ENCODE measurements at places on chromosomes 4 and X. TPM values are rescaled to one million over a fixed set of nuclear protein-coding genes. Genes with fewer than 3 reads are reported as not detected.
A peak's percentile ranks its signal among the peaks of the same experiment; 100 is the strongest.

- H3K27ac ChIP-seq: no peak overlapping the region
- H3K4me3 ChIP-seq: no peak overlapping the region
- H3K4me1 ChIP-seq: no peaks in the 10 kb centered on the region
- H3K36me3 ChIP-seq: peaks cover 3% of the 10 kb centered on the region
- peak; percentile 17 for DNase-seq
- no peaks in the 10 kb centered on the region for H3K27me3 ChIP-seq
Measured at GRCh38 chr4:48033825-48034413, 17.3 kb downstream of the NIPAL1 start.

- H3K27me3 ChIP-seq: peaks cover 6% of the 10 kb centered on the region
- no peak overlapping the region for H3K4me3 ChIP-seq
- H3K4me1 ChIP-seq: no peaks in the 10 kb centered on the region
- no peaks in the 10 kb centered on the region for H3K36me3 ChIP-seq
Measured at GRCh38 chrX:111892375-111892774, 16.4 kb downstream of the TRPC5OS start.

DNA sequence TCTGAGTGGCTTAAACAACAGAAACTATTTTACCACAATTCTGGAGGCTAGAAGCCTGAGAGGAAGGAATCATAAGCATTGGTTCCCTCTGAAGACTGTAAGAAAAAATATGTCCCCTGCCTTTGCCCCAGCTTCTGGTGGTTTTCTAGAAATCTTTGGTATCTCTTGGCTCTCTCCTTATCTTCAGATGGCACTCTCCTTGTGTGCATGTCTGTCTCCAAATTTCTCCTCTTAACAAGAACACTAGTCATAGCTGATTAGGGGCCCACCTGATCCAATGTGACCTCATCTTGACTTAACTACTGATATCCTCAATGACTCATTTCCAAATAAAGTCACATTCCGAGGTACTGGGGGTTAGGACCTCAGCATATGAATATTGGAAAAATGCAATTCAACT lies 635.0 kb upstream of the NR3C2 start:
- no peaks in the 10 kb centered on the region for H3K4me1 ChIP-seq
- DNase-seq: no peak
- no peaks in the 10 kb centered on the region for H3K36me3 ChIP-seq
- H3K27me3 ChIP-seq: no peaks in the 10 kb centered on the region
- no peak overlapping the region for H3K4me3 ChIP-seq

DNA sequence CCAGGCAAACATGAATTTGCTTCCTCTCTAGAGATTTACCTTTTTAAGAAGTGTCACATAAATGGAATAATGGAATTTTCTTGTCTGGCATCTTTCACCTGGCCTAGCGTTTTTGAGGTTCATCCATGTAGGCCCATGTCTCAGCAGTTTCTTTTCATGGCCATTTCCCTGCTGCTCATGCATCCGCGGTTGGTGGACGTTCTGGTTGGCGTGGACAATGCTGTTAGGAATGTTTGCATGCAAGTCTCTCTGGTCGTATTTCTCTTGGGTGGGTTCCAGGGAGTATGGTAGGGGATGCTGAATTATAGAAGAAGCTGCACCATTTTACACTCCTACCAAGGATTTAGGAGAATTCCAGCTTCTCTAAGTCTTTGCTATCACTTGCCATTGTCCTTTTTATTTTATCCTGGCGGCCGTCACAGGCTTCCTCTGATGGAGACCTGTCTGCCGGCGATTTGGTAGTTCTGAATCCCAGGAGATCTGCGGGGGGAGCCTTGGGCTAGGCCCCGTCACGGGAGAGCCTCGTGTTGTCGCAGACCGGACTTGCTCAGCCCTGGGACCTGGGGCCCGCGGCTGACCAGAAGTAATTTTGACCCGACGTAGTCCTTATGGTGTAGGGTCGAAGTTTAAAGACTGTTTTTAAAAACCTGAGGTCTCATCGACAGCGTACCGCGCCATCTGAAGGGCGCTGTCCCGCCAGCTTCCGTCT lies 56.9 kb upstream of the TADA2B start:
- peak overlapping the region; percentile 88 for H3K4me3 ChIP-seq
- H3K27ac ChIP-seq: peak overlapping the region; percentile 92
- H3K27me3 ChIP-seq: no peaks in the 10 kb centered on the region
- H3K36me3 ChIP-seq: no peaks in the 10 kb centered on the region
- no peak for DNase-seq
- peaks cover 40% of the 10 kb centered on the region for H3K4me1 ChIP-seq

DNA sequence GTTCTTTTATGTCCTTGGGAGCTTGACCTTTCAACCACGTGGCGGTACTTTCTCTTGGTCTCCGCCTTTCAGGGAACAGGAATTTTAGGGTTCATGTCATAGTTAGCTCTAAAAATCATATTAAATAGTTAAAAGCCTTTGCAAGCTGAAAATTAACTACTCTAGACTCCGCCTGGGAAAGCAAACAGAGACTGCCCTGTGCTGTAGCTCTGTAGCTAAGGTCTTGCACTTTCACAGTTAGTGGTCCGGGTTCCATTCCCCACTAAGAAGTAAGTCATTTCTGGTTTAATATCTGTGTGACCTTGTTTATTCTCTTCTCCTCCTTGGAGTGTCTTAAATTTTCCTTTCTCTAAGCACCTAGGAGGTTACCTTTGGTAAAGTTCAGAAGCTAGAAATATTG lies 118.2 kb downstream of the PHF8 start:
- no peak overlapping the region for H3K4me3 ChIP-seq
- H3K27me3 ChIP-seq: no peaks in the 10 kb centered on the region
- H3K36me3 ChIP-seq: no peaks in the 10 kb centered on the region
- H3K4me1 ChIP-seq: no peaks in the 10 kb centered on the region
- no peak overlapping the region for H3K27ac ChIP-seq

GRCh38 chr4:86938771-86939520 lies 4.1 kb downstream of the AFF1 start:
- DNase-seq: no peak
- H3K4me3 ChIP-seq: no peak overlapping the region
- no peaks in the 10 kb centered on the region for H3K27me3 ChIP-seq
- H3K27ac ChIP-seq: peak overlapping the region; percentile 22

DNA sequence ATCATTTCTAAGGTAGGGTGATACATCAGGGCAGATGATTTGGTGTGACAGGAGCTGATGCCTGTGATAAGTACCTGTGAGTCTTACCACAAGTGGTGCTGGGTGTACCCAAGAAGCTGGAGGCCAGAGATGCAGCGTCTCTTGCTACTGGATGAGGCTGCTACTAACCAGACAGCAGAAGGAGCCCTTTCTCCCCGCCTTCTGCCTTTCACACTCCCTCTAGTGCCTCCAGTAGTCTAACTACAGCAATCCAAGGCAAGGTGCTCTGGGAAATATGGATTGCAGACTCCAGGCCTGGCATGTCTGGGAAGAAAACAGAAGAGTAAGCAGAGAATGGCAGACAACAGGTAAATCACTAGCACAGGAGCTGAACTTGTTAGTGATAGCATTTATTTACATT lies 470.8 kb downstream of the NKX6-1 start:
- no peaks in the 10 kb centered on the region for H3K27me3 ChIP-seq
- H3K36me3 ChIP-seq: no peaks in the 10 kb centered on the region
- no peak overlapping the region for H3K4me3 ChIP-seq
- DNase-seq: no peak
- no peaks in the 10 kb centered on the region for H3K4me1 ChIP-seq

DNA sequence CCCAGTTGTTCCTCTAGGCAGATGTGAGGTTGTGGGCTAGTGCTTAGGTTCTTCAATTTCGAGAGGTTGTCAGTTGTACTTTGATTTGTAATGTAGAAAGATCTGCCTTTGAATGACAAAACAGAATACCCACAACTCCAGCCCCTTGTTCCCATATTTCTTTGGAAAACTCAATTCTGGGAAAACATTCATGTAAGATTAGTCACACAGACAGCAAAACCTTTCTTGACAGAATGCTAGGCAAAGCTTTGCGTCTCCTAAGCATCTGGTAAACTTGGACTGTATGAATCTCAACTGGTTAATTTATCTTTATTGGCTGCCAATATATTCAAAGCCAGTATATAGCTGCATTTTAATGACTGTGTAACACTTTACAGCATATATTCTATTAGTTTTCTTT lies 34.9 kb downstream of the NOCT start:
- no peak overlapping the region for H3K4me3 ChIP-seq
- no peak for DNase-seq
- H3K36me3 ChIP-seq: peaks cover 6% of the 10 kb centered on the region
- no peaks in the 10 kb centered on the region for H3K27me3 ChIP-seq
- no peak overlapping the region for H3K27ac ChIP-seq

DNA sequence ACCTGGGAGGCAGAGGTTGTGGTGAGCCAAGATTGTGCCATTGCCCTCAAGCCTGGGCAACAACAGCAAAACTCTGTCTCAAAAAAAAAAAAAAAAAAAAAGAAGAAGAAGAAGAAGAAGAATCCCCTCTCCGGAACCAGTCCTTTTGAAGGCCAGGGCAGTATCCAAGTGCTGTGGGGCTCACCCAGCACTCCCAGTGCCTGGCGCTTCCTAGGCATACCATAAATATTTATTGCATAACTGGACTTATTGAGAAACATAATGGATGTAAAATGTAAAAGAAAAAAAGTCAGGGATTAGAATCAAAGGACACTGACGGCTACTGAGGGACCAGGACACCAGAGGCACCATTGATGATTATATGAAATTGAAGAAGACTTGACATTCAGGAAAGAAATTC lies 162.1 kb upstream of the KIT start:
- no peak overlapping the region for H3K27ac ChIP-seq
- no peaks in the 10 kb centered on the region for H3K27me3 ChIP-seq
- no peak overlapping the region for H3K4me3 ChIP-seq
- DNase-seq: no peak
- H3K36me3 ChIP-seq: no peaks in the 10 kb centered on the region

DNA sequence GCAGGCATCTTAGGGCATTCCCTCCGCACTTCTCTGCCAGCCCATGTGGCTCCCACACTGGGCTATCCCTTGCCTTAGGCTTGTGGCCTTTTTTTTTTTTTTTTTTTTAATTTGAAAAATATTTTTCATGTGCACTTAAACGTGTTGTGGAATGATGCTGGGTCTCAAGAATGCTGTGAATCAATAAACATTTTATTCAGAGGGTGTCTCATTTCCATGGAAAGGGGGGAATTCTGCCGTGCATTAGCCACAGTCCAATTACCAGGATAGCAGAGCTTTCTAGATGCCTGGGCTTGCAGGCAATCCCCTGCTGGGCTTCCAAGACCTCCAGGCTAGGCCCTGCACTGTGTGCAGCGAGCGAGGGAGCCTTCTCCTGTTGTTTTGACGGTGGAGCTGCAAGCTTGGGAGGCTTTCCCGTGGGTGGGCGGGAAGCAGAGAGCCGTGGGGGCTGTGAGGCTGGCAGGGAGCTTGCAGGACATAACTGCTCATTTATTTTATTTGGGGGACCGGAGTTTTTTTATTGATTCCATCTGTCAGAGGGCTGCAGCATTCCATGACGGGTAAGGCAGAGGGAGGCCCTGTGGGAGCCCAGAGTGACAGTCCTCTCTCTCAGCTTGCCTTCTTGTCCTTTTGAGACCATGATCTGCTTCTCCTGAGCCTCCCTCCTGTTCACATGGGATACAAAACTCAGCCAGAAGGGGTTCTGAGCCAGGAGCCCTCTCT lies 2.6 kb upstream of the CPZ start:
- H3K36me3 ChIP-seq: no peaks in the 10 kb centered on the region
- DNase-seq: no peak
- H3K27me3 ChIP-seq: peaks cover 40% of the 10 kb centered on the region
- H3K4me1 ChIP-seq: no peaks in the 10 kb centered on the region
- H3K4me3 ChIP-seq: no peak overlapping the region
- no peak overlapping the region for H3K27ac ChIP-seq

GRCh38 chrX:18701621-18702361 lies 5.7 kb upstream of the PPEF1 start:
- H3K27me3 ChIP-seq: peaks cover 6% of the 10 kb centered on the region
- H3K4me1 ChIP-seq: peaks cover 4% of the 10 kb centered on the region
- no peak overlapping the region for H3K4me3 ChIP-seq
- H3K27ac ChIP-seq: no peak overlapping the region
- H3K36me3 ChIP-seq: no peaks in the 10 kb centered on the region

DNA sequence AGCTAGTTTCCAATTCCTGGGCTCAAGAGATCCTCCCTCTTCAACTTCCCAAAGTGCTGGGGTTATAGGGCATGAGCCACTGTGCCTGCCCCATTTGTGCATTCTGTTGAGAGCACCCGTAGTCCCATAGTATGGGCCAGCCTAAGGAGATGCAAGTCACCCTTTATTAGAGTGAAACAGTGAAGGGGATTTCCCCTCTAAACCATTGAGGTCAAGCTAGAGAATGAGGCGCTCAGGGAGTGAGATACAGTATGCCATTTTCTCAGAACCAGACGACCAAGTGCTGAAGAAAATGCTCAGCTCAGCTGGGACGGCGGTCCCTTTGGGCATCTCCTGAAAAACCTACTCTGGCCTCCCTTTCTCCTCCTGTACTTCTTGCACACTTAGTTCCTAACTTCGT lies 18.7 kb downstream of the RNF4 start:
- H3K4me1 ChIP-seq: peaks cover 12% of the 10 kb centered on the region
- no peak for DNase-seq
- H3K4me3 ChIP-seq: no peak overlapping the region
- H3K27ac ChIP-seq: no peak overlapping the region
- H3K36me3 ChIP-seq: peaks cover 28% of the 10 kb centered on the region

GRCh38 chrX:72352786-72353185 lies 47.1 kb upstream of the CITED1 start:
- no peak overlapping the region for H3K27ac ChIP-seq
- H3K4me3 ChIP-seq: no peak overlapping the region
- DNase-seq: no peak
- peaks cover 4% of the 10 kb centered on the region for H3K36me3 ChIP-seq
- H3K4me1 ChIP-seq: no peaks in the 10 kb centered on the region

DNA sequence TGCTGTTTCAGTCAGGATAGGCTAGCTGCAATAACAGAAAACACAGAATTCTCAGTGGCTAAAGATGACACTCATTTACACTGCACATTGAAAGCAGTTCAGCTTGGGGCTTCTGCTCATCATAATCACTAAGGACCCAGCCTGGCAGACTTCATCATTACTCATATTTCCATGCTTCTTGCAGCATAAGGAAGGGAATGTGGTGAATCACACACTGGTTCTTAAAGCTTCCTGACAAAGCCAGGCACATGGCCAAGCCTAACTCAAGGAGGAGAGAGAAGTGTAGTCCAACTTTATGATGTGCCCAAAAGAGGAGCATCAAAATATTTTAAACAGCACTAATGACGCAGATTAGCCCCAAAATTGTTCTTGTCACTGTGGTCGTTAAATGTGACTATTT lies 186.5 kb downstream of the BANK1 start:
- no peaks in the 10 kb centered on the region for H3K27me3 ChIP-seq
- H3K4me3 ChIP-seq: no peak overlapping the region
- peaks cover 24% of the 10 kb centered on the region for H3K4me1 ChIP-seq
- no peak overlapping the region for H3K27ac ChIP-seq
- no peaks in the 10 kb centered on the region for H3K36me3 ChIP-seq

DNA sequence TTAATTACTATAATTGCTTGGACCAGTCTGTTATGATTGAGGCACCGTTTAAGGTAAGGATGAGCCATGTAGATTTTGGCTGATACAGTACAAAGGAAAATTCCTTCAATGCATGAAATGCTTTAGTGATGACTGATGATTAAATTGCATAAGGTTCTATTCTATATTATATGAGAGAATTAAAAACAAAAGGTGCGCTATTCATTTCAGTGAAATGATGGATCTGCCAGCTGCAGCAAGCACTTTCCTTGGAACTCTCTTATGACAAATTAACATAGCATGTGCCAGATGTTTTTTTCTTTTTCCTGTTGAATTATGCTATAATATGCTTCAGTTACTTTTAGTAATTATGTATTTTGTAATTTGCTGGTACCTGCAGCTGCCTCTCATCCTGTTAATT lies 98.5 kb downstream of the JADE1 start:
- H3K4me1 ChIP-seq: no peaks in the 10 kb centered on the region
- H3K27me3 ChIP-seq: no peaks in the 10 kb centered on the region
- DNase-seq: no peak
- no peaks in the 10 kb centered on the region for H3K36me3 ChIP-seq
- no peak overlapping the region for H3K27ac ChIP-seq

- H3K4me3 ChIP-seq: no peak overlapping the region
- H3K36me3 ChIP-seq: no peaks in the 10 kb centered on the region
- H3K27me3 ChIP-seq: no peaks in the 10 kb centered on the region
Measured at GRCh38 chr4:95142932-95143331, 385.2 kb downstream of the BMPR1B start.

Gene TKTL1
- polyA plus RNA-seq: not detected

Gene POF1B
- polyA plus RNA-seq: 10.4 TPM
